Smooth muscle cell of the umbilical artery (primary cell): ENCODE measurements at places on chromosomes 13 and 19. TPM values are rescaled to one million over a fixed set of nuclear protein-coding genes. Genes with fewer than 3 reads are reported as not detected.

PRKCSH gene
- 173 and 300 TPM in 2 replicates for total RNA-seq

PGLYRP2 gene
- not detected in 2 replicates for total RNA-seq

GZMM gene
- not detected in 2 replicates for total RNA-seq

LILRA5 gene
- total RNA-seq, result not detected in 2 replicates

MBD3L2 gene
- not detected in 2 replicates for total RNA-seq

LPAR6 gene
- total RNA-seq, result 2.1 and 5.3 TPM in 2 replicates

SHISA7 gene
- not detected in 2 replicates for total RNA-seq

PROZ gene
- not detected in 2 replicates for total RNA-seq

NR2F6 gene
- total RNA-seq, result 44.4 and 54.9 TPM in 2 replicates

KCNK6 gene
- total RNA-seq, result 10.4 and 10.6 TPM in 2 replicates

SHFL gene
- 22.3 and 23.3 TPM in 2 replicates for total RNA-seq

SLC25A30 gene
- total RNA-seq, result 13.1 and 33.1 TPM in 2 replicates

PEG3 gene
- 0.65 and 0.89 TPM in 2 replicates for total RNA-seq

OSCAR gene
- total RNA-seq, result 0.78 TPM in 1 of 2 replicates, not detected in the other

ZNF540 gene
- total RNA-seq, result 0.28 and 0.89 TPM in 2 replicates

SETDB2 gene
- 5.6 and 7.4 TPM in 2 replicates for total RNA-seq

THAP8 gene
- 1.6 and 3.3 TPM in 2 replicates for total RNA-seq

TDRD3 gene
- total RNA-seq, result 11.0 and 18.4 TPM in 2 replicates
